Neuronal stem cell (in vitro differentiated cells): ENCODE measurements at places on chromosomes 12 and 14.
A peak's percentile ranks its signal among the peaks of the same experiment; 100 is the strongest.

DNA sequence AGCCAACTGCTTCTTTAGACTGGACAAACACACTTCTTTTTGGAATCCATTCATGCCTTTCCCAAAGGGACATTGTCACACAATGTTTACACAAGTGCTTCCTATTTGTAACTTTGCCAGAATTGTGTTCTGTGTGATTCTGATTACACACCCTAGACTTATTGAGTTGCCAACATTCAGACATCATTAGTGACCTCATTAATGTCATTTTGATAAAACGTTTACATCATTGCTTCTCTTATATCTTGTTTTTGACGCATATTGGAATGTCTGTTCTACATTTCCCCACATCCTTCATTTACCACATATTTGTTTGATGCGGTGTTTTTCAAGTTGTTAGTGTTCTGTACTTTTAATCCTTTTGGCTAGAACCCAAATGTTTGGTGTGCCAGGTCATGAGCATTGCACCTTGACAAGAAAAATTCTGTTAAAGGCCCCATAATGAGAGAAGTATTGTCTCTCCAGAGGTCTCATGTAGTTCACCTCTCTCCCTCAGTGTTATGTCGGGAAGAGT lies 305.5 kb downstream of the AEBP2 start:
- H3K4me1 ChIP-seq: no peaks in the 10 kb centered on the region
- H3K4me3 ChIP-seq: no peak overlapping the region
- H3K27ac ChIP-seq: no peak overlapping the region
- no peaks in the 10 kb centered on the region for H3K27me3 ChIP-seq

- peaks cover 10% of the 10 kb centered on the region for H3K4me1 ChIP-seq
- H3K4me3 ChIP-seq: peak within 1 kb of the TSS; percentile 73
- DNase-seq: peak; percentile 48
Observed at GRCh38 chr12:24948757-24949722, at the start of gene BCAT1. Gene BCAT1, minus strand, starts transcription at chr12:24949101. Its CDS starts 169 bp downstream, at chr12:24948932.

GRCh38 chr12:50572287-50572686 lies 67.5 kb downstream of the DIP2B start:
- peak overlapping the region; percentile 9 for H3K27ac ChIP-seq
- H3K36me3 ChIP-seq: no peaks in the 10 kb centered on the region
- DNase-seq: no peak
- no peaks in the 10 kb centered on the region for H3K27me3 ChIP-seq
- H3K4me1 ChIP-seq: peaks cover 19% of the 10 kb centered on the region
- no peak overlapping the region for H3K4me3 ChIP-seq

GRCh38 chr14:62027958-62028357 lies 265.7 kb downstream of the SNAPC1 start:
- H3K4me1 ChIP-seq: no peaks in the 10 kb centered on the region
- H3K27me3 ChIP-seq: no peaks in the 10 kb centered on the region
- H3K4me3 ChIP-seq: no peak overlapping the region
- H3K36me3 ChIP-seq: no peaks in the 10 kb centered on the region

DNA sequence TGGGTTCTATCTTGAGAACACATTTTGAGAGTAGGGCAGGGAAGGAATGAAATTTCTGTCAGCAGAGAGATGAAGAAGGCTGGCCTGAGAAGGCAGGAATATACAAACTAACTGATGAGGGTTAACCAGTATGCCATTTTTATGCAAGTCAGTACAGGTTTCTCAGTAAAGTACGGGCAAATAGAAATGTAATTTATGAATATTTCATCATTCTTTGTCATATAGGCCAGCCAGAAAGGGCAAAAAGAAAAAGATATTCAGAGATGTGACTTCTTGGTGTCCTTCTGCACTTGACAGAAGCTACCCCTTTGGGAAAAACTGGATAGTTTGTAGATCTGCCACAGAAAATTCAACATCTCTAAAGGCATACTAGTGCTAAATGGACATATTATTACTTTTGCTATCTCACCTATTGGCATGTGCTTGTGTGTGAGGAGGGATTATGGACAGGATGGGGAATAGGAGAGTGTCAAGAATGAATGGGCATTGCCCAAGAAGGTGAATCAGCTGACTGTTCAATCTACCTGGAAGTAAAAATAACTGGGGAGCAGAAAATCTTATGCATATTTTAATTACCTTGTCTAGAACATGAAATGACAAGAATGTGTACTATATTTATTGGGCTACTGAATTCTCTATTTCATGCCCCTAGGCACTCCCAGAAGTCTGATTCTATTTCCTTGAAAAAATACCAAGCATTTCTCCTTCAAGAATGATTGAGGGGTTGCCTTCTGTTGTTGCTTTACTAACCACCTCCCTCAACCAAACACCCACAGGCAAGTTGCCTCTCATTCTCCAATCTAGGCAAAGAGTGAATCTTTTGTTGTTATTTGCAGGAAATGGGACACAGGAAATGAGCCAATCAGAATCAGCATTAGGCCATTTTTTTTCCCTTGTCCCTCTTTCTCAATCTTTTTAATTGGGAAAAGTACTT lies 175.1 kb upstream of the SLC38A2 start:
- H3K4me1 ChIP-seq: no peaks in the 10 kb centered on the region
- H3K27ac ChIP-seq: no peak overlapping the region
- H3K27me3 ChIP-seq: no peaks in the 10 kb centered on the region
- no peak for DNase-seq
- no peak overlapping the region for H3K4me3 ChIP-seq

DNA sequence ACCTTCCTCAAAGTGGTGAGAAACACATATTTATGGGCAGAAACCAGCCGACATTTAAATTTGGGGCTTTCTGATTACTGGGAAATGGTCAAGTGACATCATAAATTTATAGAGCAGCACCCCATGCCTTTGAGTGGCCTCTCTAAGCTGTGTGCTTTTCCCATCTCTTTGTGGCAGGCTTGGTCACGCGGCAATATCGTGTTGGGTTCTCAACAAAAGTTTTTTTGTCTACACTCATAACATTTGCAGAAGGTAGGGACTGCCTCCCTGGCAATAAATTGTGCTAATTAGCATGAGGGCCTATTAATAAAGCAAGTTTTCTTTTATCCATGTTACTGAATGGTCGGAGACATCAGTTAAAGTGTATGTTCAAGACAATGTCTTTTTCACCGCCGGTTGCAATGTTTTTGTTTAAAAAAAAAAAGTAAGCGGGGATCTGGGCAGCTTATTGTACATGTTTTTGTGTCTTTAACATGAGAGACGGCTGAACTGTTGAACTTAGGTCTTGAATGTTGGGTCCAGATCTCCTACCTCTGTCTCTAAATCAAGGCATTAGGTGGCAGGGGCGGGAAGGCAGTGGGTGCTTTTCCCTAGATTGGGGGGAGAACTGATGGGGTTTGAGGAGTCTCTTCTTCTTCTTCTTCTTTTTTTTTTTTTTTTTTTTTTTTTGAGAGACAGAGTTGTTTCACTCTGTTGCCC lies 193.3 kb downstream of the PHETA1 start:
- no peak overlapping the region for H3K4me3 ChIP-seq
- no peak overlapping the region for H3K27ac ChIP-seq
- H3K27me3 ChIP-seq: no peaks in the 10 kb centered on the region
- DNase-seq: no peak
- H3K36me3 ChIP-seq: no peaks in the 10 kb centered on the region

DNA sequence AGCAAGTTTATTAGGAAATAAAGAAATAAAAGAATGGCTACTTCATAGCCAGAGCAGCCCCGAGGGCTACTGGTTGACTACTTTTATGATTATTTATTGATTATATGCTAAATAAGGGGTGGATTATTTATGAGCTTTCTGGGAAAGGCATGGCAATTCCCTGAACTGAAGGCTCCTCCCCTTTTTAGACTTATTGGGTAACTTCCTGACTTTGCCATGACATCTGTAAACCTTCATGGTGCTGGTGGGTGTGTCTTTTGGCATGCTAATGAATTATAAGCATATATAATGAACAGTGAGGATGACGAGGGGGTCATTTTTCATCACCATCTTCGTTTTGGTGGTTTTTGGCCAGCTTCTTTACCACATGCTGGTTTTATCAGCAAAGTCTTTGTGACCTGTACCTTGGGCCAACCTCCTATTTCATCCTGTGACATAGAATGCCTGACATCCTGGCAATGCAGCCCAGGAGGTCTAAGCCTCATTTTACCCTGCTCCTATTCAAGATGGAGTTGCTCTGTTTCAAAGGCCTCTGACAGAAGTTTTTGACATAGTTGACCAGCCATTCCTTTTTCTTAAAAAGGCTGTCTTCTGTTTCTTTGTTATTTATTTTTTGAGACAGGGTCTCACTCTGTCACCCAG lies 11.1 kb upstream of the PTGES3 start:
- no peak for DNase-seq
- peaks cover 8% of the 10 kb centered on the region for H3K4me1 ChIP-seq
- no peak overlapping the region for H3K27ac ChIP-seq
- no peaks in the 10 kb centered on the region for H3K27me3 ChIP-seq
